ENCODE measurements at places on chromosomes 7 and 10.

DNA sequence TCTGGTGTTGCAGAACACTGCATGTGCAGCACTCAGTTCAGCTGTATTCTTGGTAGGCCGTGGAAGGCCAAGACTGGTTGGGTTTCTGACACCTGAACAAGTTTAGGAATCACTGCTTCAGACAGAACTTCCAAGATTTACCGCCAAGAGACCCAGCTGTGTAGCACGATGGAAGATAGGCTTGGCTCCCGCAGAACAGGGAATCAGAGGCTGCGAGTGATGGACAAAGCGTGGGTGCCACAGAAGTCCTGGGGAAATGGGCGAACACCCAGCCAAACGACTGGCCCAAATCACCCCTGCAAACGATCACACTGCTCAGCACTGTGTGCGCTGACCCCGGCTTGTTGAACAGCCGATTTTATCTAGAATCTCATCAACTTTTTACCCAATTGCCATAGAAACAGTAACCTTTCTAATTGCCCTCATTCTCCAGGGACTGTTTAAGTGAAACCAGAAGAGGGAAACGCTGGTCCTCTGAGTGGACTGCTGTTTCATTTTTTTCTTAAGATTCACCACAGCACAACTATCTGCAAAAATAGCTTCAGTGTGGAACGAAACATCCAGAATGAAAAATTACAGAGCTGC, 17.9 kb downstream of the ZFAND2A start:
- DNase-seq = no peak

GRCh38 chr10:132921818-132922807, 20.3 kb downstream of the CFAP46 start:
- DNase-seq = no peak

GRCh38 chr7:26656735-26657134, 207.7 kb downstream of the SKAP2 start:
- DNase-seq = no peak

GRCh38 chr7:154217688-154218340, 165.6 kb downstream of the DPP6 start:
- no peak for DNase-seq

Data from choroid plexus epithelial cell (primary cell).